ENCODE measurements at places on chromosomes 2 and 18. TPM values are rescaled to one million over a fixed set of nuclear protein-coding genes. Genes with fewer than 3 reads are reported as not detected.

Gene MBOAT2
- polyA plus RNA-seq: not detected

Gene RNF125
- polyA plus RNA-seq: 62.1 TPM

Gene ALPG
- not detected for polyA plus RNA-seq

Gene VAMP8
- polyA plus RNA-seq: 321 TPM

DNA sequence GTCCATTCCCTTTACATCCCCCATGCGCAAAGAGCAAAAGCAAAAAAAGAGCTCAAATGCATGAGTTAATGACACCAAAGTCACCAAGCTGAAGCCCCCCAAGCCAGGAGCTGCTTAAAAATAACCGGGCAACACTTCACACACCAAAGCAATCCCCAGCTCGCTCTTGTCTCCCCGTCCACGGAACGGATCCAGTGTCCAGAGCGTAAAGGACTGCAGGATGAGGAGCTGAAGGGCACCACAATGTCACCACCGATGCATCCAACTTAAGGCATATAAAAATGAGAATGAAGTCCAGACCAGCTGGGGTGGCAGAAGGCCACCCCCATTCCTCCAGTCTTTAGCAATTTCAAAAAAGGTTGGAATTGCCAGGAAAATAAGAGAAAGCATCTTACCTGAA is 8.7 kb downstream of the SMAD7 start:
- H3K36me3 ChIP-seq: no peaks in the 10 kb centered on the region
- peak overlapping the region; percentile 85 for H3K4me3 ChIP-seq
- peaks cover 96% of the 10 kb centered on the region for H3K4me1 ChIP-seq
- DNase-seq: no peak
- H3K27me3 ChIP-seq: no peaks in the 10 kb centered on the region

GRCh38 chr2:39399570-39399969 is 37.5 kb downstream of the MAP4K3 start:
- H3K36me3 ChIP-seq: no peaks in the 10 kb centered on the region
- H3K4me3 ChIP-seq: no peak overlapping the region
- H3K27ac ChIP-seq: no peak overlapping the region
- no peaks in the 10 kb centered on the region for H3K27me3 ChIP-seq
- peaks cover 27% of the 10 kb centered on the region for H3K4me1 ChIP-seq
- no peak for DNase-seq

DNA sequence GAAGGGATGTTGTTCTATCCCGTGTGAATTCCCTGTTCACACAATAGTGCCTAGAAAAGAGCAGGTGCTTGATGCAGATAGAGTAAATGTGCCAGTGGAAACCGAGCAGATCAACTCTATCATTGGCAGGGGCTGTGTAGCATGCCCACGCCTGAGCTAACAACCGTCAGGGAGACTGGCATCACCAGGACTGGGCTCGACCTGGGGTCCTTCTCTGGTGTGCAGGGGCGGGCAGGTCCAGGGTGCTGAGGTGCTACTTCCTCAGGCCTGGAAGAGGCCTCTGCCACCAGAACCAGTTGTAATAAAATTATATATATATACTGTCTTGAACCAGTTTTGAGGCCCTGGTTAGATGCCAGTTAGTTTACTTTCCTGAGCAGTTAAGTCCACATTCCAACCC is 11.8 kb upstream of the MAL start:
- H3K36me3 ChIP-seq: no peaks in the 10 kb centered on the region
- H3K27me3 ChIP-seq: no peaks in the 10 kb centered on the region
- no peak overlapping the region for H3K27ac ChIP-seq
- H3K4me1 ChIP-seq: peaks cover 5% of the 10 kb centered on the region
- H3K4me3 ChIP-seq: no peak overlapping the region

- no peaks in the 10 kb centered on the region for H3K4me1 ChIP-seq
- peaks cover 12% of the 10 kb centered on the region for H3K27me3 ChIP-seq
- H3K27ac ChIP-seq: no peak overlapping the region
- DNase-seq: no peak
- H3K36me3 ChIP-seq: no peaks in the 10 kb centered on the region
Observed at GRCh38 chr18:50697509-50697908, 122.3 kb downstream of the MRO start.

- no peaks in the 10 kb centered on the region for H3K36me3 ChIP-seq
- no peak for DNase-seq
- H3K4me1 ChIP-seq: peaks cover 27% of the 10 kb centered on the region
- H3K4me3 ChIP-seq: no peak overlapping the region
Observed at GRCh38 chr2:2707206-2707991, 376.3 kb upstream of the MYT1L start.

Measured in naive thymus-derived CD8-positive, alpha-beta T cell (primary cell).